Activated effector memory CD4-positive, alpha-beta T cell treated with anti-CD3 and anti-CD28 coated beads, Interleukin-2, amount 50 U/mL, for 16 hours (primary cell): ENCODE measurements at places on chromosomes 16 and 17.

- DNase-seq: no peak
Observed at GRCh38 chr17:27558341-27558740, 72.6 kb upstream of the LGALS9 start.

DNA sequence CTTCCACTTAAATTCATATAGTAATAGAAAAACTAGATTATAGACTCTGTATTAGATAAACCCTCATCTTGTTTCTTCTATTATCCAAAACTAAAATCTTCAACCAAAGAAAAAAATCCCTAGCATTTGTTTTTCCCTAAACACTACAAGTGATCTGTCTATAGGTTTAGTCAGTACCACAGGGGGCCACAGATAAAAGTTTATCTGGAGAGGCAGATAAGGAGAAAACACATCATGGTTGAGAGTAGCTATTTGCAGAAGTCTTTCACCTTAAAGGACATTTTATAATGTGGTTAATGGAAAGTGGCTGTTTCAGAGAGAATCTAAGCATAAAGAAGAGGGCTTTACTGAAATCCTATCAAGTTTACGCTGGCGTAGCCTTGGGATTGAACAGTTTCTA lies 160.1 kb downstream of the CDK5R1 start:
- no peak for DNase-seq

DNA sequence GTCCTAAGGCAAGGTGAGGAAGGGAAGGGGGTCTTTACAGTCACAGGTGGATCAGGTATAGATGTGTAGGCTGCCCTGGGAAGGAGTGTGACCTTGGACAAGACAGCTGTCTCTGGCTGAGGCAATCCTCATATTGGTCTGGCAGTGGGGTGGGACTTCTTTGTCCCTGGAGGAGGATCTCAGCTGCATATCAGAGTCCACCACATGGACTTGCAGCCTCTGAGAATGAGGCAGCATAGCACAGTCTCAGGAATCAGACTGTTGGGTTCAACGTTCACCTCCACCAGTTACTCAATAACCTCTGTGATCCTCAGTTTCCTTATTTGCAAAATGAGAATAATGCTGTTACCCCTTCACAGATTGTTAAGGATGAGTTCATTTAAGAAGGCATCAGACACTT lies 33.4 kb downstream of the ACSM2A start:
- no peak for DNase-seq

DNA sequence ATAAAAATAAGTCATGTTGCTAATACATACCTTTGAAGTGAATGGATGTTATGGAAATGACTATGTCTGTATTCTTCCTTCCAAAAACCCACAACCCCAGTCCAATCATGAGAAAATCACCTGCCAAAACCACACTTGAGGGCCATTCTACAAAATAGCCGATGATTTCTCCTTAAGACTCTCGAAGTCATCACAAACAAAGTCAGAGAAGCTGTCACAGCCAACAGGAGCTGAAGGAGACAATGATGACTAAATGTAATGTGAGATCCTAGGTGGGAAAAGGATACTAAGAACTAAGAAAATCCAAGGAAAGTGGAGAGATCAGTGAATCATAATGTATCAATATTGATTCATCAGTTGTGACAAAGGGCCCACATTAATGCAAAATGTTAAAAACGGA lies 432.9 kb upstream of the DYNLRB2 start:
- no peak for DNase-seq

GRCh38 chr16:1377406-1378010 lies 25.8 kb downstream of the GNPTG start:
- DNase-seq: no peak

DNA sequence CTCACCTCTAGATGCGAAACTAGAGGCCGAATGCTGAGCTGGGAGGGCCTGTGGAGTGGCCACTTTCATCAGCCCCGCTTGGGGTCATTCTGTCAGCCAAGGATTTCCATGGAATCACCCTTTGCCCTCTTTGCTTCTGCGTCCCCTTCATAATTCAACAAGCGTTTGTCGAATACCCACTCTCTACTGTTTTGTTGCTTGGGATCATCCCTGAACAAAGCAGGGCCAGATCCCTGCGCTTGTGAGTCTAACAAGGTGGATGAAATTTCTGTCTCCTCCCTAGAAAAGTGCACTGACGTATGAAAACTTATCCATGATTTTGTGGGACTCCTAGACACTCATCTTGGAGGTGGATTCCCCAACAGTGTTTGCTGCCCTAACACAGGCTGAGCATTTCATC lies 3.3 kb upstream of the SLC12A3 start:
- no peak for DNase-seq

DNA sequence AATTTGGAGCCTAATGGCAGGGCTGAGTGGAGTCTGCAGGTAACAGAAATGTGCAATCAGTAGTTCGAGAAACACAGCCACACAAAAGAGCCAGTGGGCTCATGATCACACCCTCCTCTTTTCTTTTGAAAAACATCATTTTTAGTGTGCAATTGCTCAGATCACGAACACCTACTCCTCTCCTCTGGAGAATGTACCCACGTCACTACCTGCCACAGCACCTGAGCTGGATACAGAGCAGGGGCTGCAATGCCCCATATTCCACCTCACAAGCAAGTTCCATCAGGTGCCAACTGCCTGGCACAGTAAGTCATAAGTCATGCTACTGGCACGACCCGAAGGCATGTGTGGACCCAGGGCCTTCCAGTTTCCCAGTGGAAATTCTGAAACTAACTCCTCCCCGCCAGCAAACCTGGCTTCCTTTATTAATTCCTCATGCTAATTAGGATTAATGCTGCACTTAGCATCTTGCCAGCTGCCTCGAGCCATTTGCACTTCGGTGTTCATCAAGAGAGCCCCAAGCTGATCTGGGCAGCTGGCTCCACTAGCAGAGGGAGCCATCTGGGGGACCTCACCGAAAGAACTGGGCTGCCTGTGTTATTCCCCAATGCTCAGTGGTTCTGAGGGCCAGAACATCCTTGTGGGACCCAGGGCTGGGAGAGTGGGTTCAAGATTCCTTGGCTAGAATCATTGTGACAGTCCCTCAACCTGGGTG lies 2.4 kb downstream of the CACNG4 start:
- DNase-seq: no peak

- no peak for DNase-seq
Observed at GRCh38 chr16:2331199-2331930, 9.2 kb downstream of the ABCA3 start.

DNA sequence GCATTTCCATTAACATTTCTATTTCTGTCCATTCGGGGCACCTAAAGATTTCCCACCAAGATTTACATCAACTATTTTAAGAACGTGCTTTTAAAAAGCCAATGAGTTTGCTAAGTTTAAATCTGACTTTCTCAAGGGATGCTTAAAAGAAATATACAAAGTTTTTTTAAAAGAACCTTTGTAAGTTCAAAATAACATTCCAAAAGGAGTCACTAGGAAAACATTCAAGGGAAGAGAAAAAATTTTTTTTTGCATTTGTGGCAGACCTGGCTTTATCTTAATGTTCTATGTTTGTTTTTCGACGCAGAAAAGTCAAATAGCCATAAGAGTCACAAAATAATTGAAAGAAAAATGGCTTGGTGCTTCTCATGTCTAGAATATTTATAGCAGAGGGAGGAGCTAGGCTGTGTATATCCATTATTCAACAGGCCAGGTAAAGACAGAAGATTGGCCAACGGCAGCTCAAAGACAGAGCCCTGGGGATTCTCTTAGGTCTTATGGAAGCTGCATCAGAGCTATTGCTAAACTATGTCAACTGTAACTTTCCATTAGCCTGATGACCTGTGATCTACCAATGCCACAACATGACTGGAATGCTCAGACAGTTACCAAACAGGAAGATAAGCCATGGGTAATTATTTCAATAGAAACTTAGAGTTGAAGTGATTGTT lies 37.8 kb upstream of the MYOCD start:
- DNase-seq: no peak

- no peak for DNase-seq
Observed at GRCh38 chr17:77248216-77249114, 107.7 kb downstream of the SEC14L1 start.
